ENCODE measurements at places on chromosomes 13 and 19.
A peak's percentile ranks its signal among the peaks of the same experiment; 100 is the strongest.

DNA sequence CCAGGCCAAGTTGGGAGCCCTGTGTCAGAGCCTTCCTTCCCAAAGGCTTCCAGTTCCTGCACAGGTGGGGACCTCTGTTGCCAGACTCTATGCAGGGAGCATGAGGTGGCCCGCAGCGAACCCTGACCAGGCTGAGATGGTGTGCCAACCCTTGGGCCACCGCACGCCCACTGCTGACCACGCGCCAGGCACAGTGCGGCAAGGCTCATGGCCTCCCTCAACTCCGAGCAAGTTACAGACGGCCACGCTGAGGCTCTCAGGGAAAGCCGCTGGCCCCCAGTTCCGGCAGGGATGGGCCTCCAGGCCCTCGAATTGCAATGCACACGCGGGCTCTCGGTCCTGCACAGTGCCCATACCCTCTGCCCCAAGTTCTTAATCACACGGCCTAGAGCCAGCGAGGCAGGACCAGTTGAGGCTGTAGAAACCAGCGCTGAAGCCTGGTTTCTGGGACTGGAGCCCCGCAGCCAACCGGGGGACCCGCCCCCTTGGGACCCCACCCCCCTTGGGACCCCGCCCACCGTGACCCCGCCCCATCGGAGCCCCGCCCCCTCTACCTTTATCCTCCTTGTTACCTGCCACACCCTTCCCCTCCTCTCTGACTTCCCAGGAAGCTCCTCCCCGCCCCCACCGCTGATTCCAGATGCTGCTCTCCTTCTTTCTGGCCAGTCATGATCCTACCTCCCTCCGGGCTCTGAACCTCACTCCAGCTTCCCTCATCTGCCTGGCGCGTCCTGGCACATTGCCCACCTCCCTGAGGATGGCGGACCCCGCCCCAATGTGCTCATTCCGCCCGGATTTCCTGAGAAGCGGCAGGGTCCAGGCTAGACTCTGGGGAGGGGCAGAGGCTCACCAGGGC lies 6.0 kb downstream of the PEX11G start:
- DNase-seq = no peak

DNA sequence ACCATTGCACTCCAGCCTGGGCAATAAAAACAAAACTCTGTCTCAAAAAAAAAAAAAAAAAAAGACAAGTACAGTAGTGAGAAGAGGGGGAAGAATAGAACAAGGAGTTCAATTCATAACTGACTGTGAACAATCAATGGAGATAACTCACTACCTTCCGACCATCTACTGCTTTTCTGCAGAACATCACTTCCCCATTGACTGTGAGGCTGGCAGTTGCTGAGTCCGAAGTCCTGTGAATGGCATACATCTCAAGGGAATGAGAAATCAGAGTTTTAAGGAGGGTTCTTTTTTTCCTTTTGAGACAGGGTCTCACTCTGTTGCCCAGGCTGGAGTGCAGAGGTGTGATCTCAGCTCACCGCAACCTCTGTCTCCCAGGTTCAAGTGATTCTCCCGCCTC lies 11.2 kb downstream of the ZNF565 start:
- DNase-seq = no peak

DNA sequence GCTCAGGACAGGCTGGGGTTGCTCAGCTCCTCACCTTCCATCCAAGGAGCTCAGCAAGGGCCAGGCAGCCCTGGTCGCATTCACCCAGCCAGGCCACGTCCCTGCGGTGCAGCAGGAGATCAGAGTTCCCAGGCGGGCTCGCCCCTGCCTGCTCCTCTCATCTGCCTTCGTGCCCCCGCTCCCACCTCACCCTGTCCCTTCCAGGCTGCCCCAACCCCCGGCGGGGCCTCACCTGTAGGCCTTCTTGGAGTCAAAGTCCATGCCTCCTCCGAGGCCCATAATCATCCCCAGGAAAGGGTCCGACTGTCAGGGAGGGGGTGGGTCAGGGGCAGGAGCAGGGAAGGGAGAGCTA lies 1.3 kb upstream of the RINL start:
- DNase-seq = no peak

DNA sequence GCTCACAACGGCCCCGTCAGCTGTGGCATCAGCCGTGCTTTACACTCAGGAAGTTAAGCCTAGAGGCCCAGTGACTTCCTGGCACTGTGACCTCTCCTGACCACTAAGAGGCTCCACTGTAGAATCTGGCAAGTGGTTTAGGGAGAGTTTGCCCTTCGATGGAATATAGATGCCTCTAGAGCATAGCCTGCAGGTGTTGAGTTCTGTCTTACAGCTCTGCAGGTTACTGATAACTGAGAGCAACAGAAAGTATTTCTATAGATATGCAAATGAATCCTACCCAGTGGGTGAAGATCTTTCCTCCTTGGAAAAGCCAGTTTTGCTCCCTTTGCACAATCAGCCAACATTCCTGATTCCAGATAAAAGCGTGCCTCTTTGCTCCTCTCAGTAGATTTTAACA lies 35.8 kb downstream of the ATP12A start:
- DNase-seq = no peak

- no peak for DNase-seq
Measured at GRCh38 chr13:50527188-50527587, 316.3 kb downstream of the DLEU7 start.

GRCh38 chr19:18985257-18985656 lies 44.2 kb upstream of the HOMER3 start:
- DNase-seq = no peak

DNA sequence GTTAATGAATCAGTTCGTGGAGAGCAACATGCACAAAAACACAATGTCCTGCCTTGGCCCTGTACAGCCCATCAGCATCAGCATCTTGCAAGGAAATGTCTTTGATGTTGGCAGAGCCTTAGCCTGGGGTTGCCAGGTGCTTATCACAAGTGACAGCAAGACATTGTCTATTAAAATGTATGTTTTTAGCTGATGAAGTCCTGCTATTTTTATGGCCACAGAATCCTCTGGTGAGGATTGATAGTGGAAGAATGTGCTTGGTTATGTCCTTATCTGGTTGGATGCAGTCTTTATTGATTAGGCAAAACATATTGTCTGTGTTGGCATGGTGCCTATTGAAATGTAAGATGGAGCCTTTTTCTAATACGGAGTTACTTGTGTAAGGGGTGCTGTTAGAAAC lies 1427.0 kb upstream of the MIR17HG start:
- no peak for DNase-seq

- peak; percentile 98 for DNase-seq
Measured at GRCh38 chr19:49453013-49453756, at the start of gene ALDH16A1. TSS of gene ALDH16A1 (plus strand) at chr19:49453225. CDS start at chr19:49453332, 107 bp downstream.

DNA sequence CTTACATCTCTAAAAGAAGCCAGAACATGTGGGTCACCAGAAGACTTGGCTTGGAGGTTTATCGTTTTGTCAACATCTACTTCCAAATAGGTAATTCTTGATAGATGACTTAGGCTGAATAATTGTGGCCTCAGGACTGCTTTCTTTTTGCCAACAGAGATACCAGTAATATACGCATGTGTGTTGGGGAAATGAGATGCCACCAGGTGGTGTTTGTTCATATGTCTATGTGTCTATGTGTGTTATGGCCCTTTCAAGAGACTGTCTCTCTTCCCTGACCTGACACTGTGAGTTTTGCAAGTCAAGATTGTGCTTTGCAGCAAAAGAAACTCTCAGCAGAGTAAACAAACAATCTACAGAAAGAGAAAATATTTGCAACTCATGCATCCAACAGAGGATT lies 31.6 kb upstream of the METTL21C start:
- no peak for DNase-seq

DNA sequence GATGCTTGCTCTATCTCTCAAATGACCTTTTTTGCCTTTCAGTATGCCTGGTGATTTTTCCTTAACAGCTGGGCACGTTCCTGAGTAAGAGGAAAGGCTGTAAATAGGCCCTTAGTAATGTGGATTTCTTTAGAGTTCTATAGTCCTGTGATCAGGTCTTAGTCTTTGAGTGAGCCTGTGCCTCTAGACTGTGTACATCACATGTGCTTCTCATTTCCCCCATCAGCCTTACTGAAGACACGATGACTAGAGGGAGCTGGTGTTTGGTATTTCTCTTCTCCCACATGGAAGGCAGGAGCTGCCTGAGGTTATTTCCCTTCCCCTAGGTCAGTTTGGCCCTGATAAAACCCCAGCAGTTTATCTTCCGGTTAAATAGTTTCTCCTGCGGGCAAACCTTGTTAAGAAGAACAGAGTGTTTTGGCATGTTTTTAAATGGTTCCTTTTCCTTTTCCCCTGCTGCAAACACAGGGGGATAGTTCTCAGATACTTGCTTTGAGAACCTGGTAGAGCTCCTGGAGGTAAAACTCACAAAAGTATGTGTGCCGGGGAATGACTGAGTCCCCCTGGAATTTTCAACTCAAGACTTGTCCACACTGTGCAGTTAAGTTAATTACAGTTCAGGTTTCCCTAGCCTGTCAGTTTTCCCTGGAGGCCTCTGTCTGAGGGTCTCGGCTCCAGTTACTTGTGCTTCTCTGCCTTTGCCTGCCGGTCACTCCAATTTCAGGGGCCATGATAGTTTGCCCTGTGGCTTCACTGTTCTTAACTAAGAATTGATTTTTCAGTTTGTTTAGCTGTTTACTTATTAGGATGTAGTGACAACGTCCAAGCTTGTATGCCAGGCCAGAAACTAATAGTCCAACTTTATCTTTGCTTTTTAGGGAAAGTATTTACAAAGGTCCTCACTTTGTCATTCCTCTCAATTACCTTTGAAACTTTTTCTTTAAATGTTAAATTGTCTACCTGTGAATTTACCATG lies 94.4 kb downstream of the URI1 start:
- no peak for DNase-seq

GRCh38 chr19:13839130-13839937 lies 37.6 kb upstream of the NANOS3 start:
- no peak for DNase-seq

- DNase-seq = no peak
Measured at GRCh38 chr13:48477191-48477855, 55.6 kb downstream of the RCBTB2 start.

DNA sequence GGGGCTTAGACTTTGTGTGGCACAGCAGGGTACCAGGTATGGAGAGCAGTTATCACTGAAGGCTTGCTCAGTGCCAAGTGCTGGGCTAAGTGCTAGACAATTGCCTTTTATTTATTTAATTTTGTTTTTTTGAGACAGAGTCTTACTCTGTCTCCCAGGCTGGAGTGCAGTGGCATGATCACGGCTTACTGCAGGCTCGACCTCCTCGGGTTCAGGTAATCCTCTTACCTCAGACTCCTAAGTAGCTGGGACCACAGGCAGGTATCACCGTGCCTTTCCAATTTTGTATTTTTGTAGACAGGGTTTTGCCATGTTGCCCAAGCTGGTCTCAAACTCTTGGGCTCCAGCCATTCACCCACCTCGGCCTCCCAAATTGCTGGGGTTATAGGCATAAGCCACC lies 256.9 kb downstream of the ZNF536 start:
- no peak for DNase-seq

GRCh38 chr13:95788100-95788463 lies 111.1 kb downstream of the DNAJC3 start:
- DNase-seq = no peak

GRCh38 chr13:95833719-95834118 lies 156.8 kb downstream of the DNAJC3 start:
- DNase-seq = no peak

DNA sequence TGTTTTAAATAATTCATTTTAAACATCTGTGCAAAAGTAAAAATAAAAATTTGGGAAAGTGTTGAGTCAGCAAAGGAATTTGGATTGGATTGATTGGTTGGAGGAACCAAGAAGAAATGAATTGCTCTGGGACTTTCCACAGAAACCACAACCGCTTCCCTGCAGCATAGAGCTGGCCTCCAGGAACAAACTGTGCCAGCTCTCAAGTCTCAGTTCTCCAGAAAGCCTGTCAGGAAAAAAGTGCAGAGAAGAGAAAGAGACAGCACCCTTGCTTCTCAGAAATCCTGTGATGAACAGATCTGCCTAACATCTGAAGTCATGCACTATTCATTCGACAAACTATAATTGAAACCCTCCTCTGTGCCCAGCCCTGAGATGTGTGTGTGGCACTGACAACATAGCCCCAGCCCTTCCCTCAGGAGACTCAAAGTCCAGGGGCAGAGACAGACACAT lies 14.8 kb downstream of the LYPD3 start:
- no peak for DNase-seq

- DNase-seq = no peak
Measured at GRCh38 chr13:90757127-90757680, 590.3 kb upstream of the MIR17HG start.

DNA sequence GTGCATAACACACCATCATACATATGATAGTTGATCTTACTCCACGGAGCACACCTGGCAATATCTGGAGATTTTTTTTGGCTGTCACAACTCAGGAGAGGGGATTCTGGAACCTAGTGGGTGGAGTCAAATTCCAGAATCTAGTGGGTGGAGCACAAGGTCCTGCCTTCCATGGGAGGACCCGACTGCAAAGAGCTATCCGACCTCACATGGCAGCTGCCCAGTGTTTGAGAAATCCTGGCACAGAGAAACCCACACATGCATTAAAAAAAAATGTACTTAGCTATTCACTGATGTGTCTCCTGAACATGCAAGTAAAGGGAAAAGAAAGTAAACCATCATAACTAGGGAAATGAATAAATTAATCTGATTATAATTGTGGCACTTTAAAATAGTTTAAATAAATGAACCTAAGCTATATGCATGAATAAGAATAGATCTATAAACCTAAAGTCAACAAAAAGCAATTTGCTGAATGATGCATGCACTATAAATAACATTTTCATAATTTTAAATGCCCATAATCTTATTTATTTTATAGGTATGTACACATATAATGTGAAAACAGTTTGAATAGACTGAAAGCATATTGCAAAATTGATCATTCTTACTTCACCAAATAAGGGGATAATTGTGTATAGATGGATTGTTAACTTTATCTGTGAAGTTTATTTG lies 300.3 kb downstream of the MYO16 start:
- no peak for DNase-seq
